SK-N-DZ (cell line): ENCODE measurements at places on chromosomes 1 and 21.
A peak's percentile ranks its signal among the peaks of the same experiment; 100 is the strongest.

- DNase-seq = peak; percentile 47
Observed at GRCh38 chr21:24737296-24737850, 869.9 kb downstream of the MRPL39 start.

GRCh38 chr1:113021430-113022085, 51.4 kb upstream of the LRIG2 start:
- DNase-seq = no peak

DNA sequence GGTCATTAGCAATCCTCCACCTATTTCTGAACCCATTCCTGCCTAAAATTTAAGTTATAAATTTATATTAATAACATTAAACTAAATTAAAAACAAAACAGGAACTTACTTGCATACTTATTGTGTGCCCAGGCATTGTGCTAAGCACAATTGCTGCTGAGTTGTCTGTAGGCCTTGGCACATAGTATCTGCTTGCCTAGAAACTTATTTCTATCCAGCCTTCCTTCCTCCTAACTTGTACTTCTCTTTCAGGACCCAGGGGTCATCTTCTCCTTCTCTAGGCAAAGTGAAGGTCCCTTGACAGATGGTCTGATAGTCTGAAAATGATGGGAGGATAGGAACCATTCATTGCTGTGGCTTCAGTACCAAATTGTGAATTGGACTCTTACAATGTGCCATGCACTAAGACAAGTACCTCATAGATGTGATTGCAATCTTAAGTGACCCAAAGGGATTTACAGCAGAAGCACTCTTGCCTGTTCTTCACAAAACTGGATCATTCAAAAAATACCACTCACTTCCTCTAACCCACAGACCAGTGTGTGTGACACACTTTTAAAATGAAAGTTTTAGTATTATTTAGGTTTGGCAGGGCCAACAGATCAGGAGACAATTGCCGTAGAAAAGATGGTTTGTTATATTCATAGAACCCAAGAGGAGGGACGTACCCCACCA, 10.3 kb upstream of the CD101 start:
- no peak for DNase-seq

GRCh38 chr21:33997436-33997835, 75.9 kb upstream of the MRPS6 start:
- no peak for DNase-seq

GRCh38 chr1:17121881-17122280, 2.6 kb upstream of the PADI2 start:
- no peak for DNase-seq

- DNase-seq = no peak
Observed at GRCh38 chr1:184393962-184394361, 7.1 kb downstream of the C1orf21 start.

GRCh38 chr1:110056285-110056683, 14.2 kb downstream of the ALX3 start:
- no peak for DNase-seq

- DNase-seq = no peak
Observed at GRCh38 chr21:46156378-46156645, 933 bp upstream of the FTCD start.

- no peak for DNase-seq
Observed at GRCh38 chr1:235624721-235625333, 24.8 kb downstream of the GNG4 start.

DNA sequence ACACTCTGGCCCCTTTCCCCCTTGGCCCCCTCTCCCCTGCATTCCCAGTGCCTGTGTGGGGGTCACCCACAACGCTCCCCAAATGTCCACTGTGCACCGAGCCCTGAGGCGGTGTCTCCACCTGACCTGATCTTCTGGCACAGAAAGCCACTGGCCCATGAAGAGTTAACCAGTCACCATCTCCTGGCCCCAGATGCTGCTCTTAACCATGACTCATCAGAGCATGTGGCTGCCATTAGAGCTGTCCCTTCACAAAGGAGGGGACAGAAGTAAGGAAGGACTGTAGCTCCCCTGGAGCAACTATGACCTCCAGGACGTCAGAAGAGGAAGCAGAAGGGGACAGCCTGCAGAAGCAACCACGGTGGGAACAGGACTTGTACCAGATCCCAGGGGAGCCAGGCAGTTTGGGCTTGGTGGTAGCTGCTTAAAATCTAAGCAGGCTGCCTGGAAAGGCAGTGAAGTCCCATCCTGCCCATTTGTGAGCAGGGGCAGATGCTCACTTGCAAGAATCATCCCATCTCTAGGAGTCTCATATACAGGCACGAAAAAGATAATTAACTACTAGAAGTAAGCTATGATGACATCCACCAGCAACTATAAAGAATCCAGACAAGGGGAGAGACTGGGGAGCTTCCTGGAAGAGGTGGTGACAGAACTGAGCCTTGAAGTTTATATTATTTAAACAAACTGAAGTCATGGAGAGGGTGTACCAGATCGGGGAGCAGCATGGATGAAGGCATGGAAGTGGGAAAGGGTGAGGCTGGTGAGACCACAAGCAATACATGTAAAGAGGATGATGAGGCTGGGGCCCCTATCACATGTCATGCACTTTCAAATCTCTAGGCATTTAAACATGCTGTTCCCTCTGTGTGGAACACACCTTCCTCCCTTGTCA, 1.1 kb upstream of the TTC39A start:
- peak; percentile 74 for DNase-seq

DNA sequence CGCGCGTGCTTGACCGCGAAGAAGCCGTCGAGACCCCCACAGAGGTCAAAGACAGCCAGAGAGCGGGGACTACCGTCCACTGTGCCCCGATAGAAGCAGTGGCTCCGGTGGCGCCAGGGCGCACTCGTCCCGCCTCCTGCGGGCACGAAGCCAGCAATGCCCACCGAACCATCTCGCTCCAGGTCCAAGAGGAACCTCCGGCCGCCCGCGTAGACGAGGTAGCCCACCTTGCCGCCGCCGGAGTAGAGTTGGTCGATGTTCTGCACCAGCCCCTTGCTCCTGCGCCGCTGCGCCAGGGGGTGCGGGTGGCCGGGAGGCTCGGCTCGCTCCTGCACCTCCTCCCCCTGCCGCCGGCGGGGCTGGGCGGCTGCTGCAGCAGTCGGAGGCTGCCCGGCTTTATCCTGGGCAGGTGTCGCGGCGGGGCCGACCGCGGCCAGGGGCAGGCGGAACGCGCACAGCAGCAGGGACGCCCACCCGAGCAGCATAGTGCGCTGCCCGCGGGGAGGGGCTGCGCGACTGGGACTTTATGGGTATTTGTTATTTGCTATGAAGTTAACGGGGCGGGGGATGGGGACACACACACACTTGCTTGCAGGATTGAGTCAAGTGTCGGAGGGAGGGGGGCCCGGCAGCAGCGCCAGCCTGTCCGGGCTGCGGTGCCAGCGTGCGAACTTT, 844 bp downstream of the ADAMTS5 start:
- no peak for DNase-seq

- DNase-seq = no peak
Observed at GRCh38 chr1:54651608-54652007, 10.0 kb downstream of the MROH7 start.

GRCh38 chr21:26148840-26149354, 21.7 kb downstream of the APP start:
- no peak for DNase-seq

DNA sequence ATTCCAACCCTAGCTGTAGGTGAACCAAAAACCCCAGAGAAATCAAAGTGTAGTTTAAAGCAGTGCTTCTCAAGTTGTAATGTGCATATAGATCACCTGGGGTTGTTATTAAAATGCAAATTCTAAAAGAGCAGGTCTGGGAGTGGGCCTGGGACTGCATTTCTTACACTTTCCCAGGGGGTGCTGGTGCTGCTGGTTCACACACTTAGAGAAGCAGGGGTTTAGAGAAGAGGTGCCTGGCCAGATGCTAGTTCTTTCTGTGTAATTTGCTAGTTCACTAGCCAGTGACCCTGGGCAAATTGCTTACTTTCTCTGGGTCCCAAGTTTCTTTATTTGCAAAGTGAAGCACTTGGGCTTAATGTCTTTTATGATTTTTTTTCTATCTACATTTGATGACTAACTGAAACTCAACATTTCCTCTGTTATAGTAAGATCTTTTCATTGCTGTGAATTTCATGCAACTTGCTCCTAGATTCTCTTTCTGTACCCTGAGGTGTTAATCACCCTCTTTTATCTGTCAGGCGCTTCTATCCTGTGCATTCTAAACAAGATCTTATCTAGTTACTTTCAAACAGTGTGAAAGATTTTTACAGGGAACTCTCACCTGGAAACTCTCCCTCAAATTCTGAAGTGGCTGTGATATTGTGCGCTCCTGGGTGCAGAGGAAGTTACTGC, 141.9 kb upstream of the UBE2U start:
- no peak for DNase-seq

GRCh38 chr21:32611471-32611997, 643 bp downstream of the CFAP298 start:
- no peak for DNase-seq

- DNase-seq = no peak
Observed at GRCh38 chr1:171985639-171986038, 144.3 kb downstream of the DNM3 start.

DNA sequence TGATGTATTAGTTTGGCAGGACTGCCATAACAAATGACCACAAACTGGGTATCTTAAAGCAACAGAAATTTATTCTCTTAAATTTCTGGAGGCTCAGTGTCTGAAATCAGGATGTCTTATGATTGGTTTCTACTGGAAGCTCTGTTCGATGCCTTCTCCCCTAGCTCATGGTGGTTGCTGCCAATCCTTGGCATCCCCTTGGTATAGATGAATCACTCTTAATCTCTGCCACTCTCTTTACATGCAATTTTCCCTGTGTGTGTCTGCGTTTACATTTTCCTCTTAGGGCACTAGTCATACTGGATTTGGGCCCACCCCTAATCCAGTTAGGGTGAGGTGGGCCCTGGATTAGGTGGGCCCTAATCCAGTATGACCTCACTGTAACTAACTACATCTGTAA, 54.7 kb upstream of the MPC2 start:
- DNase-seq = no peak

- no peak for DNase-seq
Observed at GRCh38 chr1:208691012-208691411, 446.8 kb upstream of the PLXNA2 start.

GRCh38 chr1:183477986-183478781, 5.9 kb downstream of the SMG7 start:
- no peak for DNase-seq

DNA sequence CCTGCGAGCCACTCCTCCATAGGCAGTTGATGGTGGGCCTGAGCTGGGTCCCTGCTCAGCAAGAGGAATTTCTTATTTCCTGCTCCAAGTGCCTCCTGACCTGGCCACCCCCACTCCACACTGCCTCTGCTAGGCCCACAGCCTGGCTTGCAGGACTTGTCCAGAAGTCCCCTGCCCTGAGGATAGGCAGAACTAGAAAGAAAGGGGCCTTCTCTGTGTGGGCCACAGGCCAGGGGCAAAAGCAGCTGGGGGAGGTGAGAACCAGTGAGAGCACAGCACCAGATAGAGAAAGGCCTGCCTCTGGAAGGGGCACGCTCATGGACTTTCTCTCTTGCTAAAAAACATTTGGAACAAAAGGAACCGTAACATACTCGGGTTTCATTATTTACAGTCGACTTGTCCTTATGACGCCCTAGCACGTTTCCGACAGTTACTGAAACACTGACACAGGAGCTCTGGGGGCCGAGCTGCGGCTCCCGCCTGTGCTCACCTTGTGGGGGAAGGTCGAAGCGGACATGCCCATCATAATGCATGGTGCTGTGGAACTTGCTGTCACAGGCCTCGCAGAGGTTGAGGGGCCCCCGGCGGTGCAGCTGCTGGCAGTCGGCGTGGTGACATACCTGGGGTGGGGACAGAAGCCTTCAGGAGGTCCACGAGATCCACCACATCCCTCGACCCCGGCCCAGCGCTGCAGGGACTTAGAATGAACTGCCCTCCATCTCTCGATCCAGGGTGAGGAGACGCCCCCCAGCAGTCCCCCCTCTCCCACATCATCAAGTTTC, 11.3 kb upstream of the TNFRSF25 start:
- DNase-seq = no peak

GRCh38 chr1:181141431-181141910, 53.0 kb downstream of the IER5 start:
- no peak for DNase-seq

- DNase-seq = no peak
Observed at GRCh38 chr21:25952306-25952705, 217.5 kb downstream of the GABPA start.

GRCh38 chr1:216448011-216448510, 24.8 kb upstream of the USH2A start:
- DNase-seq = peak; percentile 5

DNA sequence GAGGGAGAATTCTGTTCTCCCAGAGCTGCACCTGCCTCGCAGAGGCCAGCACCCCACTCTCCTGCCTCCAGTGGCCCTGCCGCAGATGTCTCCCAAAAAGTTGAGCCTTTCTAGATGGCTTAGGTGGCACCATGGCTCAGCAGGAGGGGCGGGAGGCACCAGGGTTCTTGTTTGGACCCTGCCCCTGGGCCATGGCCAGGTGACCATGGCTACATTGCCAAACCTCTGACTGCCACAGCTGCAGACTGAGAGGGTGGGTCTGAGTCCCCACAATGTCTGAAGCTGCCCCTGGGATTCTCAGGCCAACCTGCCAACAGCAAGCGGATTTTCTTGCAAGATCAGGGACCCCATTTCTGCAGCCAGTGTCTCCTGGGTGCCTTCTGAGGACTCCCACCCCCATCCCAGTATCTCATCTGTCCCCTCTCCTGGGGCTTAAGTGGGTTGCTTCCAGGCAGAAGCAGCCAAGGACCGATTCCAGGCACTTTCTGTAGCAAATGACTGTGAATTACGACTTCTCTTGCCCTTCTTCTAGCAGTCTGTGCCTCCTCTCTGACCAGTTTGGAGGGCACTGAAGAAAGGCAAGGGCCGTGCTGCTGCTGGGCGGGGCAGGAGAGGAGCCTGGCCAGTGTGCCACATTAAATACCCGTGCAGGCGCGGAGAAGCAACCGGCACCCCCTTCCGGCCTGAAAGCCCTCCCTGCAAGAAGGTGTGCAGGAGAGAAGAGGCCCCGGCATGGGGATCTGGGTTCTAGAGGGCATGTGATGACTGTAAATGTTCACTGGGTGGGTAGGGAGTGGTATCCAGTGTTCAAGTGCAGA, 22.5 kb downstream of the SESN2 start:
- DNase-seq = no peak

- DNase-seq = no peak
Observed at GRCh38 chr1:205567716-205568115, 63.2 kb downstream of the CDK18 start.

GRCh38 chr1:205571747-205572146, 60.1 kb downstream of the ELK4 start:
- no peak for DNase-seq

DNA sequence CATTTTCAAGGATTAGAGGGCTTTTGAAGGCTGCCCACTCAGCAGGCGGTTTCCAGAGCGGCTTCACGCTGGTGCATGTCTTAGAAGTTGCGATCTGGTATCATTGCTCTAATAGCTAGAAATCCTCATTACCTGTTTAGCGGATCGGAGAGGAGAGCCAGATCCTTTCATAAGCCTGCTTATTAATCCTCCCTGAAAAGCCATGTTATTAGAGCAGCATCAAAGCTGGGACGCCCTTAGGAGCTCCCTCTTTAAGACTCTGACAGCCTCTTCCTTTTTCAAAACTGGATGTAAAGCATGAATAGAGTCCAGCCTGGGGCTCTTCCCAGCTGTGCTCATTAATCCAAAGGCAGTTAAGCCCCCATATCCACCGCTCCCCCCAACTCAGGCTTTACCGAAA, 13.9 kb upstream of the CTSE start:
- DNase-seq = no peak

GRCh38 chr1:94258873-94259331, 21.5 kb upstream of the ARHGAP29 start:
- no peak for DNase-seq
